ENCODE measurements at places on chromosomes 16 and 17.

DNA sequence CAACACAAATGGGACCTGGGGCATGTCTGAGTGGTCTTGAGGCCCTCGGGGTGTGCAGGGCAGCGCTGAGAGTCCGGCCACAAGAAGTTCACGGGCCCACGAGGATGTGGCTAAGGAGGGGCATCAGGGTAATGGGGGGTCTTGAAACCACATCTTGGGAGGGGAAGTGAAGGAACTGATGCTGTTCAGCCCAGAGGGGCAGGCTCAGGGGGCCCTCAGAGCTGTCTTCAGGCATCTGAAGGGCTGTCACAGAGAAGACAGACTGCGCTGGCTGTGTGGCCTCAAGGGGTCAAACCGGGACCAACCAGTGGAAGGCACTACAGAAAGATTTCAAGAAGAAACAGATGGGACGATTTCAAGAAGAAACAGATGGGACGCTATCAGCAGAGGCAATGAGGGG lies 45.1 kb downstream of the ZNF423 start:
- DNase-seq, result no peak

- no peak for DNase-seq
These were observed 15.6 kb upstream of the SLC38A8 start for GRCh38 chr16:84058211-84058610.

- DNase-seq, result no peak
These were observed 203.1 kb downstream of the MSI2 start for GRCh38 chr17:57459286-57459915.

- DNase-seq, result no peak
These were observed 48.1 kb downstream of the WNT3 start for GRCh38 chr17:46770439-46770817.

DNA sequence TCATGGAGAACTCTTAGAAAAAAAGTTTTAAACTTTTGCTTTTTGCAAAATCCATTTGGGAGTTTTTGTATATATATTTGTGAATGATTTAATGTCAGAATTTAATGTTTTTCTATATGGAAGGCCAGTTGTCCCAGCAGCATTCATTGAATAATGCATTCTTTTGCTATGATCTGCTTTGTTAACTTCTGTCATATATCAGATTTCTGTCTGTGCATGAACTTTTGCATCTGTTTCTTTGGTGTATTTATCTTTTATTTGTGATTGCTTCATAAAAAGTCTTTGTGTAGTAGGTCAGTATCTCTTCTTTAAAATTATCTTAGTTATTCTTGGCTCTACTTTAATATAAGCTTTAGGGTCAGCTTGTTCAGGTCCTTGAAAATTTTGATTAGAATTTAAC lies 84.2 kb downstream of the MAP2K4 start:
- no peak for DNase-seq

DNA sequence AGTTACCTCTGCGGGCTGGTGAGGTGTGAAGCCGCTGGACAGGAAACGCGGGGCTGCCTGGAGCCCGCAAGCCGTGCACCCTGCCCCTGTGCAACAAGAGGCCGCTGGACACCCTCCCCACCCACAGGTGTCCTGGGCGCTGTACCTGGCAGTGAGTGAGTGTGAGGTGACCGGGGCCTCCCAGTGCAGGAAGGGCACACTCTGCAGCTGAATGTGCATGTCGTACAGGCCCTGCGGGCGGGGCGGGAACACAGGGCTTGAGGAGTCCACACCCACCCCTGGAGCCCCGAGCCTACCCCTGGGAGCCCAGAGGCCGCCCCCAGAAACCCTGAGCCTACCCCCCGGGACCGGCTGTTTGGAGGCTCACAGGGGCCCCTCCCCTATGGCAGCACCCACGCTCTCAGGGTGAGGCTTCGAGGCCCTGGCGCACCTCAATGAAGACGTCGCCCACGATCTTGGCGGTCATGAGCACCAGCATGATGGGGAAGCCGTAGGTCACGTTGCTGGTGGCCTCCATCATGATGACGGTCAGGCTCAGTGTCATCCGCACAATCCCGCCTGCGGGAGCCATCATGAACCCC lies 4.3 kb upstream of the CCDC154 start:
- no peak for DNase-seq
